ENCODE measurements at places on chromosomes 12 and 14. TPM values are rescaled to one million over a fixed set of nuclear protein-coding genes. Genes with fewer than 3 reads are reported as not detected.
A peak's percentile ranks its signal among the peaks of the same experiment; 100 is the strongest.

Gene LHX5
- total RNA-seq: not detected

DNA sequence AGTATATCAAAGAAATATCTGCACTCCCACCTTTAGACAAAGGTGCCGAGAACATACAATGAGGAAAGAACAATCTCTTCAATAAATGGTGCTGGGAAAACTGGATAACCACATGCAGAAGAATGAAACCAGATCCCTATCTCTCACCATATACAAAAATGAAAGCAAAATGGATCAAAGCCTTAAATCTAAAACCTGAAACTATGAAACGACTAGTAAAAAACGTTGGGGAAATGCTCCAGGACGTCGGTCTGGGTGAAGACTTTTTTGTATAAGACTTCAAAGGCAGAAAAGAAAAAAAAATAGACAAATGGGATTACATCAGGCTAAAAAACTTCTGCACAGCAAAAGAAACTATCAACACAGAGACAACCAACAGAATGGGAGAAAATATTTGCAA, 83.8 kb downstream of the PPM1A start:
- DNase-seq: no peak

Gene TNS2
- 48.1 TPM for total RNA-seq

DNA sequence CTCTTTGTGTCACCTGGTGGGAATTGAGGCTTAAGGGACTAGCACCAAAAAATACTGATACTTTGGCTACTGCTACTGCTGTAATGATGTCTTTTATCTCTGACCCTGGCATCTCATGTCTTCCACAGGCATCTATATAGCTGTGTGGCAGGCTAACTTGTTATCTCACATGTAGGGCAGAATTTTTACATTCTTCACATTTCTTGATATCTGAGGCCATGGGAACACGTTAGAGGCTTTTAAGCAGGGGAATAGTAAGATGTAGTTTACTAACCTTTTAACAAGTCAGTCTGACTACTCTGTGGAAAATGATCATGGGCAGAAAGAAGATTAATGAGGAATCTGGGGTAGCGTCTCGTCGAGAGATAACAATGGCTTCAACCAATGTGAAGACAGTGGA, 498.4 kb downstream of the PCNX1 start:
- no peak for DNase-seq

Gene PRPH
- total RNA-seq: 0.39 TPM

Gene RND1
- 0.44 TPM for total RNA-seq

DNA sequence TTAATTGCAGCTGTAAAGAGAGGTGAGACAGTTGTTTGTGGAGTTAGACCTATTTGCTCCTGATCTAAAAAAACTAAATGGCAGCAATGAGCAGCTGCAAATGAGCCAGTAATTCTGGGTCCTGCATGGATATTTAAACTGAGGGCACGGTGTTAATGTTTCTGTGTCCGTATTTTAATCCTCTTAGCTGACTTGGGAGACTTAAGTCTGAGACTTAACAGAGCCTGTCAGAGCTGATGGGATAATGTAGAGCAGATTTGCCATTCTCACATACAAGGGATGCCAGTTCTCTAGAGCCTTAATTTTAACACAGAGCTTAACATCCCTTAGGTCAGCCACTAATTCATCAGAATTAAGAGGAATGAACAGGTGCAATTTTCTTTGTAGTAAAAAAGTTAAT, 178.6 kb upstream of the PDE3A start:
- no peak for DNase-seq

Gene CMKLR1
- 0.03 TPM for total RNA-seq

DNA sequence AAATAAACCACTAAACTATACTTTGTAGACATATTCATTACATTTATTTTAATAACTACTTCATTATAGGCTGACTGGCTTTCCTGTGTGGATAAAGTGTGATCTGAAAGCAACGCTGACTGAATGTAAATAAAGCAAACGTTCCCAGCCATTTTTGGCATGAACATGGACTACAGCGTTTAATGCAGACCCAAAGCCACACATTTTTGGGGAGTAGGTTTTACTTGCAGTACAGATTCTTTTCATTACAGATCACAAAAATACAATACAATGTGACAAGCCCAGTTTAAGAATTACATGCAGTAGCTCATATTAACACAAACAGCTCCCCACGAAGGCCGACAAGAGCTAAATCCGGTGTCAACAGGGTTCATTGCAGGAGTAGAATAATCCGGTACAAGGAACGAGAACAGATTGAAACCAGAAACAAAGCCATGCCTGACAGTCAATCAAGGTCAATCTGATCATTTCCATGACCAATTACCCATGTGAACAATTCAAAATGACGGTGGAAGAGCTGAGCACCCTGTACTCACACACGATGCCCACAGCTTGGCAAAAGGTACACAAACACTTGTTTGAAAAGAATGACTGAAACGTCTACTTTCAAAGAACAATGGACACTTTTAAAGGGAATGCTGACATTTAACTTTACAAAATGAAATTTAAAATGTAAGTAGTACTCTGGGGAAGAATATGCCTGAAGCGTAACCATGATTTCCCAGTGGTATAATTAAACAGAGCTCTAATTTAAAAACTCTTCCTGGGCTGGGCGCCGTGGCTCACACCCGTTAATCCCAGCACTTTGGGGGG, 5.3 kb downstream of the BAG5 start:
- no peak for DNase-seq

GRCh38 chr14:21287168-21287567, 7.3 kb downstream of the RPGRIP1 start:
- DNase-seq: no peak

- no peak for DNase-seq
Measured at GRCh38 chr14:43898687-43899086, 608.4 kb downstream of the FSCB start.

GRCh38 chr14:54493293-54493692, 4.5 kb upstream of the GMFB start:
- no peak for DNase-seq

Gene LRRC10
- total RNA-seq: not detected

Gene KRT78
- not detected for total RNA-seq

Gene LMO3
- total RNA-seq: 0.51 TPM

DNA sequence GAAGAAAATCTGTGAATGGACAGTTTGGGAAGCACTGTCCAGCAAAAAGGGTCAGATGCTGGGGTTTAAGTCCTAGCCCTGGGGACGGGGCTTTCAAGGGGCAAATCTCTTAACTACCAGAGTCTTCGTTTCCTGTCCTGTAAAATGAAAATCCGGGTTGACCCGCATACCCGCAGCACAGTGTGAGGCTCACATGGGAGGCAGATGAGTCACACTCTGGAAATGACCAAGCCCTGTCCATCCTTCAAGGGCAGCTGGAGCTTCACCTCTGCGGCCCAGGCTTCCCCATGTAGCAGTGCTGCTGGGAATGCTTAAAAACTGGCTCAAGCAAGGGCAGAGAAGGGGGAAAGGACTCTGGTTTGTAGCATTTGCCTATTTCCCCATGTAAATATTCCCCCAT, 19.0 kb downstream of the FAM181A start:
- no peak for DNase-seq

Gene CMTM5
- not detected for total RNA-seq

GRCh38 chr12:89238593-89238992, 113.7 kb downstream of the DUSP6 start:
- DNase-seq: no peak

GRCh38 chr12:49953961-49954846, 3.7 kb downstream of the AQP2 start:
- no peak for DNase-seq

Gene TOMM20L
- total RNA-seq: not detected

GRCh38 chr12:125132698-125133400, 67.6 kb downstream of the AACS start:
- no peak for DNase-seq

- no peak for DNase-seq
Measured at GRCh38 chr12:23049180-23049579, 424.2 kb downstream of the ETNK1 start.

DNA sequence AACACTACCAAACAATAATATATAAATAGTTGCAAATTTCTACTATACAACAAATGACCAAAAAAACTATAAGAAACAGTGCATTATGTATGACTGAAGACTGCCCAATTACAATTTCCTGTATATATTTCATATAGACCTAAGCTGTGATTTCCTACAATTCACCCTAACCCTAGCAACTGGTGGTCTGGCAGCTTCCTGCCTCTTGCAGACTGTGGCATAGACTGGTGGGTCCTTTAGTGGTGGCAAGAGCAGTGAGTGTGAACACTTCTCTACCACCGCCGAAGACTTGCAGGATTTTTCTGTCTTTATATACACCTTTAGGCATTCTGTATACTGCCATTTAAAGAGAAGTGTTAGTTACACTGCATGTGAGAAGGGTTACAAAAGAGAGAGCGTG, 43.6 kb upstream of the CMAS start:
- DNase-seq: no peak

Gene TMEM52B
- not detected for total RNA-seq

DNA sequence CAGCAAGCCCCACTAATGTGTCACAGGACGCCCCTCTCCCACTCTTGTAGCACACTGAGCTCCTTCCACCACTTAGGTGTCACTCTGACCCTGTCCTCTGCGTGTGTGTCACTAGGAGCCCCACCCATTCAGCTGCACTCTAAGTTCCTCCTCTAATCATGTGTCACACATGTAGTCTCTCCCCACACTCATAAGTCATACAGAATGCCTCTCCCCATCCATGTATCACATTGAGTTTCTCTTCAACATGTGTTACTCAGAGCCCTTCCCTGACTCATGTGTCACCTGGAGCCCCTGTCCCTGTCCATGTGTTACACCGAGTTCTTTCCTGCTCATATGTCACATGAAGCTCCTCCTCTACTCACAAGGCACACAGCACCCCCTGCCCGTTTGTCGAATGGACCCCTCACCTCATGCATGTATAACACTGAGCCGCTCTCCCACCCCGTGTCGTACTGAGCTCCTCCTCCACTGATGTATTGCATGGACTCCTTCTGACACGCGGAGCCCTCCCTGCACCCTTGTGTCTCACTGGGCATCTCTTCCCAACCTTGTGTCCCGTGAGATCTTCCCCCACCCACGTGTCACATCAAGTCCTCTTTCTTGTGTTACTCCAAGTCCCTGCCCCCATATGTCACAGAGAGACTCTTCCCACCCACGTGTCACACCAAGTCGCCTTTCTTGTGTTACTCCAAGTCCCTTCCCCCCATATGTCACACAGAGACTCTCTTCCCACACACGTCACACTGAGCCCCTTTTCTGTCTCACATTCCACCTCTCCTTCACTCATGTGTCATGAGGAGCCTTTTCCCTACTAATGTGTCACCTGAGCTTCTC, 31.0 kb downstream of the RTL1 start:
- no peak for DNase-seq

- no peak for DNase-seq
Measured at GRCh38 chr12:127980585-127980984, 286.4 kb upstream of the TMEM132C start.

- DNase-seq: no peak
Measured at GRCh38 chr12:94186278-94187241, 38.2 kb downstream of the PLXNC1 start.

DNA sequence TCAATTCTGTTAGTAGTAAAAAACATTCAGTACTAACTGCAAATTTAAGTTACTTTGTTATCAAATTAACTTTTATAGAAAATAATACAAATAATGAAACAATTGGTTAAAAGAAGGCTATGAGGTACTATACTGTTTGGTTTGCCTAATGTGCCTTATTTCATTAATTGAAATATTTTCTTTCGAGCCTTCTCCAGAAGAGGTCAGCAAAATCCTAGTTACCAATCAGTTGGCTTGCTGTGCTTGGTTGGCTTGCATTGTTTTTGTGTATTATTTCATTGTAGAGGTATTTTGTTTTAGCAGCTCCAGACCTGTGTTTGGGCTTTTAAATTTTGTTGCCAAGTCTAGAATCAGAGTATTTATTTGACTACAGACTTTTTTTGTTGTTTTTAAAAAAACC, 68.5 kb downstream of the AEBP2 start:
- no peak for DNase-seq

- no peak for DNase-seq
Measured at GRCh38 chr14:53167602-53168328, 14.6 kb upstream of the DDHD1 start.

- DNase-seq: no peak
Measured at GRCh38 chr12:94721173-94721572, 70.8 kb upstream of the TMCC3 start.

DNA sequence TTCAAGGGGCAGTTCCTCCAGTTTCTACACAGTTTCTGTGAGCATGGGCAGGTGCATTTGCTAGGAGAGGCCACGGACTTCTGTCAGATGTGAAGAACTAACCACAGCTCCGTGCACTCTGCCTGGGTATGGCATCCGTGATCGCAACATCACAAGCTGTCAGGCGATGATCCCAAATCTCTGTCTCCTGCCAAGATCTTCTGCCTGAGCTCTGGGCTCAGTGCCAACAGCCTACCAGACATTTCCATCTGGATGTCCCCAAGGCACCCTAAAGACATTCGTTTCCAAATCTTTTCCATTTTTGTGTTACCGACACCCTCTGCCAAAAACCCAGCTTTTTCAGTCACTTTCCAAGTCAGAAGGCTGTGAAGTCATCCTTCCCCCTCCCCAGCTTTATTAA, 292.1 kb downstream of the GLT1D1 start:
- no peak for DNase-seq

DNA sequence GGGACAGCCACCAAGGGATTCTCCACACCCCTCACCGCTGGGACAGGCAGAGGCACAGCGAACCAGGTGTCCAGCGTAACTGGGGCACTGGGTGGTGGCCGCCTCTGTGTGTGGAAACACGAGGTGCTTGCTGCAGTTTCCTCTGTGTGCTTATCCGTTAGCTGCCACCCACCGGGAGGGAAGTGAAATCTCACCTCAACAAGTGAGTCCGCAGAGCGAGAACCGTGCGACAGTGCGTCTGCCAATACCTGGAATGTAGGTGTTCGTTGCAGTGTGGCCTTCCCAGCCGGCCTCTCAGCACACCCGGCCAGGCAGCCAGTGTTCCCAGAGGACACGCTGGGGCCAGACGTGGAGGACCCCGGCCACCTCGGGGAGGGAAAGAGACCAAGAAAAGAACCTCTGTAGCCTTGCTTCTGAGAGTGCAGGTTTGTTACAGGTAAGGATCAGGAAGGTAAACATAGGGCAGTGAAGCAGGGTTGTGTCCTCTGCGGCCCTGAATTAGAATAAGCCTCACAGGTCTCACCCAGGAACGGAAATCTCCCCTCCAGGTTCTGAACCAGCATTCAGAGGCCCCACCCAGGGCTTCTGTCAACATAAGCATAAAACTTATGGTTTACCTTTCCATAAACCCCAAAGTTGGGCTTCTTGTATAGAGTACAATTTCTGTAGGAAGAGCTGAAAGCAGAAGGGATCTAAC, 1.5 kb downstream of the BCL2L14 start:
- no peak for DNase-seq

- DNase-seq: no peak
Measured at GRCh38 chr12:64700532-64700931, 58.7 kb downstream of the GNS start.

DNA sequence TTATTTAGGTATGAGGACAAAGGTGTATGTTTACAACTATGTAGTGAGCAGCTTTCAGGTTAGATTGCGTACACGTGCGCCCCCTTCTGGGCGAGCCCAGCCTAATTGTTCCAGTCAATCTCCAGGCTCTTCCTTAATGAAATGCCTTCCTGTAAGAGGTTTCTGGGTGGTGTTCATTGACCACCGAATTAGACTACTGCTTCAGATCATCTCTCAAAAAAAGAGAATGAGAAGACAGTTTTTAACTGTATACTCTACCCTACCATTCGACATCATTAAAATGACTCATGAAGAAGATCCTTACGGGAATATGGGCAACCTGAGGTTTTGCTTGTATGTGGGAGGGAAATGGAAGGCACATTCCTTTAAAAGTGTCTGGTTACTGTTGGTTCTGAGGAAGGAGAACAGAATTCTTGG, 2.1 kb downstream of the LUM start:
- DNase-seq: peak; percentile 15
